Stimulated activated CD8-positive, alpha-beta memory T cell treated with anti-CD3 and anti-CD28 coated beads, Interleukin-7, amount 100 ng/mL, for 48 hours (primary cell): ENCODE measurements at places on chromosomes 11 and 22.

- DNase-seq, result no peak
Observed at GRCh38 chr11:104783241-104783640, 115.0 kb downstream of the CASP12 start.

- peak; percentile 37 for DNase-seq
Observed at GRCh38 chr11:48013269-48013901, 33.0 kb downstream of the PTPRJ start.

GRCh38 chr11:119316016-119316728 lies 758 bp downstream of the MCAM start:
- no peak for DNase-seq

- DNase-seq, result no peak
Observed at GRCh38 chr11:65997286-65997685, 4.7 kb downstream of the EIF1AD start.

- no peak for DNase-seq
Observed at GRCh38 chr22:40691532-40691931, 12.2 kb downstream of the MCHR1 start.

- no peak for DNase-seq
Observed at GRCh38 chr11:119774172-119774763, 45.3 kb upstream of the NECTIN1 start.

GRCh38 chr11:63501236-63501635 lies 4.6 kb upstream of the LGALS12 start:
- DNase-seq, result no peak

- peak; percentile 6 for DNase-seq
Observed at GRCh38 chr11:64553554-64554201, 37.3 kb upstream of the SLC22A12 start.

DNA sequence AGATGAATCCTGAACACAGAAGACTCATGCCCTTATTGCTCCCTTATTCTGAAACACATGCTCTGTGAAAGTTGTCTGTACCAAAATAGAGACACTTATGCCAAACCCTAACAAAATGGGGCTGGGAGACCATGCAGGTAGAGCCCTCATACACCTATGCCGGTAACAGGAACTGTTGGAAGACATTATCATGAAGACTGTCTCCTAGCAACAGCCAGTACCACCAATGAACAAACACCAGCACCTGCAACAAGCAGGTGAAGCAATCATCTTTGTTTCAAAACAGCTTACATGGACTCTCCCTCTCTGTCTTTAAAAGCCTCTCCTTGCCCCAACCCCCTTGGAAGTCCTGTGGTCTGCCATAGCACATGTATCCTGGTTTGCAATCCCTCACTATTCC lies 17.2 kb downstream of the SLC5A4 start:
- DNase-seq, result no peak

- no peak for DNase-seq
Observed at GRCh38 chr11:117842131-117842941, 17.8 kb upstream of the FXYD2 start.

DNA sequence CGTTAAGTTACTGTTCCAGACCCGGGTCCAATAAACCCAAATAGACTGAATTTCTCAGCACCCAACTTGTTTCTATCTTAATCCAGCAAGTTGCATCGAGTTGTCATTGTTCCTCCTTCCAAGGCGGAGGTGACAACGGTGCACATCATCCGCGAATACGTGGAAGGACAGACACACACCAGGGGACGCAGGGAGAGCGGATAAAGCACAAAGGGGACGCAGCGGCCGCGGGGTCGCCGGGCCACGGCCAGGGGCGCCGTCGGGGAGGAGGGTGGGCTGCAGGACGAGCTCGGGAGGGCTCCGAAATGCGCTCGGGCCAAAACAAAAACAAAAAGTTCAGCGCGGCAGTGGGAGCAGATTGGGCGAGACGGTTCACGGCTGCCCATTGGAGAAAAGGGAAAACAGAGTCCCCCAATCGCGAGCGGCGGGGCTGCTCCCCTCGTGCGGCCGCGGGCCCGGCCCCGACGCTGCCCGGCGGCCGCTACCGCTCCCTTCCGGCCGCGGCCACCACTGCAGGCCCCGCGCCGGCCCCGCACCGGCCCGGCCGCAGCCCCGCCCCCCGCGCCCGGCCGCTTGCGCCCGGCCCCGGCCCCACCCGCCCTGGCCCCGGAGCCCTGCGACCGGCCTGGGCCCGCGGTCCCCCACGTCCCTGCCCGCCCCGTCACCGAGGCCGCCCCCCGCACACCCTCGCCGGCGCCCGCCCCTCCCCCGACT lies 518 bp downstream of the KMT5B start:
- DNase-seq, result peak; percentile 34

DNA sequence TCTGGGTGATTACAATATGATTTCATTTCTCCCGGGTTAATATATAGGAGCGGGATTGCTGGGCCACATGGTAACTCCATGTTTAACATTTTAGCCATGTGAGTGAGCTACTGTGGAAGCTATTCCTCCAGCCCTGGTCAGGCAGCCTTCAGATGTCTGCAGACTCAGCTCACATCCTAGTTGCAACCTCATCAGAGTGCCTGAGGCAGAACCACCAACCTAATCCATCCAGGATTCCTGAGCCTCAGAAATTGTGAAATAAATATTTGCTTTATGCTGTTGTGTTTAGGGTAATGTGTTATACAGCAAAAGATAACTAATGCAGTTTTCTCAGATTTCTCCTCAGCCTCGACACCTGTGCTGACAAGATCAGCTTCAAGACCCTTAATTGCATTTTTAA lies 676.8 kb downstream of the OPCML start:
- no peak for DNase-seq

GRCh38 chr11:44623341-44623730 lies 57.9 kb downstream of the CD82 start:
- no peak for DNase-seq
